WTC11 (cell line): ENCODE measurements at places on chromosomes 12 and 14. TPM values are rescaled to one million over a fixed set of nuclear protein-coding genes. Genes with fewer than 3 reads are reported as not detected.

Gene KLRG1
- 6.2 to 7.4 TPM (median 7.2 TPM) in 3 replicates for total RNA-seq

Gene OTUB2
- 3.5 to 4.5 TPM (median 3.9 TPM) in 3 replicates for total RNA-seq

Gene TSHR
- 0.16 TPM in 1 of 3 replicates, not detected in the others for total RNA-seq

Gene LTA4H
- total RNA-seq: 134 to 172 TPM (median 162 TPM) in 3 replicates

- no peak for DNase-seq
These were observed 258.6 kb downstream of the MSRB3 start for GRCh38 chr12:65536876-65537681.

DNA sequence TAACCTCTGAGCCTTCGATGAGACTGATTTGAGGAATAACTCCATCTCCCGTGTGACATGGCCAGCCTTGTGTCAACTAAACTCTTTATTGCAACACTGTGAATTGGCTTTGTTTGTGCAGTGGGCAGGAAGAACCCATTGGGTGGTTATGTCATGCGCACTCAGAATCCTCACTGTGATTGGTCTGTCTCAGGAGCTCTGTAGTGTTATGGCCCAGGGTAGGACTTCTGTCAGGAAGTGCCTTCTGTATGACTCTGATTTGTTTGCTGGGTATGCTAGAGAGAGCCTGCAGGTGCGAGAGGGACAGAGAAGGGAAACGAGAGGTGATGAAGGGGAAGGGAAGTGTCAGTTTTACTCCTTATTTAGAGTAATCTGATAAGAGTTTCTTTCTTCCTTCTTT is 71.5 kb upstream of the DCD start:
- no peak for DNase-seq

DNA sequence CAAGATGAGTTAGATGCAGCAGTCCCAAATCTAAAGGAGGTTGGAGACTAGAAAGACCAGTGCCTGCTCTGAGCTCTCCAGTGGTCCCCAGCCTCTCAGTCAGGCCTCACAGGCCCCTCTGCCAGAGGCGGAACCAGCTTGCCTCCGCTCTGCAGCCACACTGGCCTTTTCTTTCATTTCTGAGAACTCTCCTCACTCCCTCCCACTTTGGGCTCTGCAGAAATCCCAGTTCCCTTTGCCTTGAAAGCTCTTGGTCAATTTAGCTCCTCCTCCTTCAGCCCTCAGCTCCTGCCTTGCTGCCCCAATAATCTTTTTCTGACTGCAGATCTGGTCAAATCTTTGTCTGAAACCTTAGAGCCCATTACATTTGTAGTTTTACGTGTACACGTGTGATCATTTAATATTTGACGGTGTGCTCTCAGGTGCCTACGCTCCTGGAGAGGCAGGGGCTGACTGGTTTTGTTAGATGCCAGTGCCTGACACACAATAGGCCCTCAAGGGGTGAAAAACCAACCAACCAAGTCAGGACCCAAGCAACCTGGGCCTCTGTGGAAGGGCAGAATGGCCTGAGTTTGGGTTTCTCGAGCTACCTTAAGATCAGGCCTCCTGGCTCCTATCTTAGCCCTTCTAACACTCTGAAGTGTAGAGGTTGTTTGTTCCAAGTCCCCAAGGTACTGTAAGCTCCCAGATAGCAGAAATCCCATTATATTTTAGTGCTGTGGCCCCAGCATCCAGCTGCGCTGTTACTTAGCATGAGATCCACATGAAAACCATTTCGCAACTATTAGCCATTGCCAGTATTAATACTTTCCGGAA is 1.1 kb upstream of the NUDT4 start:
- peak; percentile 22 for DNase-seq

DNA sequence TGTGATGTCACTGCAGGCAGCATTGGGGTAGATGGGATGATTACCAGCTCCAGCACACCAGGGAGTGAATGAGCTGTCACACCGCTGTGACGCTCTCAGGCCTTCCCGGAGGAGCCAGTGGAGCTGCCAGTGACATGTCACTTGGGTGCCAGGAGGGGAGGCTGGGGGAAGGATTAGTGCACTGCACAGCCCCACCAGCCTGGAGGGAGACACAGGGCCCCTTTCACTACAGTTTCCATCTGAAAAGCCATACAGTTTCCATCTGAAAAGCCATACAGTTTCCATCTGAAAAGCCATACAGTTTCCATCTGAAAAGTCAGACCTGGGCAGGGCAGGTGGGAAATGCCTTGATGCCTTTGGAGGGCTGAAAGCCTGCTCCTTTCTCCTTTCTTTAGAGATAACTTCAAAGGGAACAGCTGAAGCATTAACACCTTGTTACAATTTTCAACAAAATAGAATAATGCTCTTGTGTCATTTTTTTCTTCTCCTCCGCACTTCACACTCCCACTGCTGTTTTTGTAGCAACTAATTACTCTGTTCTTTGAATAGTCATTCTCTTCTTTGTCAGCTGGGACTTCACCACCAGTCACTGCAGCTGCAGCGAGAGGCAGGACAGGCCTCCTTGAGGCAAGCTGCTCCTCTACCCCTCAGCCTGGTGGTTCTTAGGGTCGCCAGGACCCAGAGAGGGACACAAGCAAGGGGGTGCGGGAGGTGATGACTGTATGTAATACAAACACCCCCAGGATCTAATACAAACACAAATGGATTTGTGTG is 256.9 kb upstream of the RGS6 start:
- DNase-seq: peak; percentile 46

- DNase-seq: no peak
These were observed 28.2 kb downstream of the TTC7B start for GRCh38 chr14:90788031-90788430.

DNA sequence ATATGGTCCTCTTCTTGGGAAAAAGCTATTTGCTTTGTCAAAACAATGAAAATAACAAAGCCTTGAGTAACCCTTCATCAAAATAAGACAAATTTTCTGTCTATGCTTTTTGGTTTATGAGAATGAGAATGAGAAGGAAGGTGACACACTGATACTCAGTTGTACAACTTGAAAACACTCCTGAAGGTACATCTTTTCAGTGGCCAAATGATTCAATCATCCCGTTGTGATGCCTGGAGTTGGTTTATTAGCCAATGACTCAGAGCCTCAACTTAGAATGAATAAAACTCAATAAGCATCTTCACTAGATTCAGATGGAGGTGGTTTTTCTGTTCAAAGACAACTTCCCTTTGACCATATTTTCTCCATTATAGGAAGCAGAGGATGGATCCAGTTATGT is 7.8 kb upstream of the CALM1 start:
- no peak for DNase-seq

DNA sequence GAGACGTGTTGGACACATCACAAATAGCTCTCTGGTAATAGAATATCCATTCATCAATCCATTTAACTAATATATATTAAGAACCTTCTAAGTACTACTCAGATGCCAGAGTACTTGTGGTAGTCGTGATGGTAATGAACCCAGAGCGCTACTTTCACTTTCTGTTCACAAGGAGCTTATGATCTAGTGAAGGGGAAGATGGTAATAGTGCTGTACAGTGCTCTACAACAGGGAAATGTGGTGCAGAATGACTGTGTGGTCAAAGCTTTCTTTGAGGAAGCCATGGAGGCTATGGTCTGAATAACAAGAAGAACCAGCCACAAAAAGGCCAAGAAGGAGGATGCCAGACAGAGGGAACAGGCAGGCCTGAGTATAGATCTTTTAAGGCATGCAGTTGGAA is 212.0 kb downstream of the PTPRO start:
- DNase-seq: no peak

Gene PLEKHD1
- 0.85 to 1.0 TPM (median 0.87 TPM) in 3 replicates for total RNA-seq

GRCh38 chr14:23727566-23728335 is 91.6 kb downstream of the DHRS2 start:
- no peak for DNase-seq

Gene MMP14
- 81.6 to 94.4 TPM (median 83.9 TPM) in 3 replicates for total RNA-seq

- DNase-seq: peak; percentile 29
These were observed 9.7 kb upstream of the FOS start for GRCh38 chr14:75268633-75269550.

GRCh38 chr14:91693346-91693745 is 38.5 kb downstream of the CATSPERB start:
- DNase-seq: no peak

Gene SYNJ2BP
- 24.1 to 27.9 TPM (median 27.9 TPM) in 3 replicates for total RNA-seq

DNA sequence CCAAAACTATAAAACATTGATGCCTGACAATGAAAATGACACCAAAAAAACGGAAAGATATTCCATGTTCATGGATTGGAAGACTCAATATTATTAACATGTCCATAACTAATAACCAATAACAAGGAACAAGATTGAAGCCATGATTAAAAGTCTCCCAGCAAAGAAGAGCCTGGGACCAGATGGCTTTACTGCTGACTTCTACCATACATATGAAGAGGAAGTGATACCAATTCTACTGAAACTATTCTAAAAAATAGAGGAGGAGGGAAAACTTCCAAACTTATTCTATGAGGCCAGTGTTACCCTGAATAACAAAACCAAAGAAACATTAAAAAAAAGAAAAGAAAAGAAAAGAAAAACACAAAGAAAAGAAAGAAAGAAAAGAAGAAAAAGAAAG is 54.6 kb upstream of the ATF7IP start:
- no peak for DNase-seq

DNA sequence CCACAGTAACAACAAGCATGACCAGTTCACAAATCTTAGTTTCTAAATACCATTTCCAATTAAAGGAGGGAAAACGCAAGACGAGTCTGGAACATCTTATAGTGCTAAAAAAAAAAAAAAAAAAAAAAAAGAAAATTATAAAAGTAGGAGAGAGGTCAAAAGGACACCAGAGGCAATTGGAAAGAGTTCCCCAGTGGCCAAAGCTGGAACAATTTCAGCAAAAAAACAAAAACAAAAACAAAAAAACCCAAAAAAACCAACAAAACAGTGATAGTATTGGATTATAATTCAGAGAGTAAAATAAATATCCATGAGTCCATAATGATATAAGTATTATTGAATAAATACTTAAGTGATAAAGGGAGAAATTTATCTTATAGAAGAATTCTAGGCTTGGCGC is 10.3 kb upstream of the NAP1L1 start:
- no peak for DNase-seq

GRCh38 chr12:62640910-62641448 is 174.4 kb downstream of the MON2 start:
- no peak for DNase-seq

GRCh38 chr12:129459886-129460285 is 443.9 kb downstream of the TMEM132D start:
- DNase-seq: no peak

Gene SLC35F4
- total RNA-seq: not detected in 3 replicates

GRCh38 chr12:70853326-70853725 is 67.2 kb downstream of the PTPRR start:
- no peak for DNase-seq

GRCh38 chr12:121905746-121906145 is 12.6 kb upstream of the CFAP251 start:
- DNase-seq: no peak

- DNase-seq: no peak
These were observed 293.2 kb downstream of the TMEM132D start for GRCh38 chr12:129610601-129611120.

DNA sequence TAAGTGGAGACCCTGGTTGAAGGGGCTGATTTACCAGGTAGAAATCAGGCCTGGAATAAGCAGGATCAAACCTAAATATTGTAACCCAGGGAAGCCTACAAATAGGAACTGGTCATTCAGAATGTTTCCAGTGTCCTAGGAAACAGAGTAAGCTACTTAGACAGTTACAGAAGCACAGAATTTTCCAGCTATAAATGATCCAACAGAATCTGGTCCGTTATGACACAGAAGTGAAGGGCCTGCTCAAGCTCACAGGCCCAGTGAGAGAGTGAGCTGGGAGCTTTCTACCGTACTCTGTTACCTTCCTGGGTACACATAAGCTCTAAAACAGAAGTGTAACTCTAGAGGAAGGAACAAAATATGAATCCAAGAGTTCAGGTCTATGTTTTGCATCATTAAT is 119.1 kb downstream of the TTC7B start:
- no peak for DNase-seq

DNA sequence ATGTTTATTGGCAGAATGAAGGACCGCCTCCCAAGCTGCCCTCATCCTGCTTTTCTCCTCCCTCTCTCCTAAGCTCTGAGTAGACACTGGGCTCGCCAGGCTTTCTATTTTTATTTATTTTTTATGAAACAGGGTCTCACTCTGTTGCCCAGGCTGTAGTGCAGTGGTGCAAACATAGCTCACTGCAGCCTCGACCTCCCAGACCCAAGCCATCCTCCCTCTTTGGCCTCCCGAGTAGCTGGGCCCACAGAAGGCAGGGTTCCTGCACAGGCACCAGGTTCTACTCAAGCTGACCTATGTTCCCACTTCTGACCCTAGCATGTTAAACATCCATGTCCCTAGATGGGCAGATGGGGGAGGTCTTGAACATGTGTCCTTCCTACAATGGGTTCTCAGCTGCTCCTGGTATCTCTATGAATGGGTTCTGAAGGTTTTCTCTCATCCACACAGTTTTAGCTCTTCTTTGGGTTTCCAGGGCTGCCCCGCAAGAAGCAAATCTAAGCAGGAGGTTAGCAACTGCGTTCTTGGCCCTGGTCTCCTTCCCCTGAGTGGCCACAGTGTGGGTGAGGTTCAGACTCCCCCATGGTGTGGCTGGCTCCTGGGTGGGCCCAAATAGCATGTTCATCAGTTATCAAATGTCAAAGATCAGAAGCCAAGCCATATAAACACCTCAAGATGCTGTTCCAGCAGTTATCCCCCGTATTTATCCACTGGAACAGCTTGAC is 167.3 kb downstream of the ZFP36L1 start:
- no peak for DNase-seq

- no peak for DNase-seq
These were observed 87.9 kb upstream of the AVPR1A start for GRCh38 chr12:63238892-63239291.

Gene ULK1
- total RNA-seq: 55.5 to 67.8 TPM (median 62.5 TPM) in 3 replicates

Gene PIK3C2G
- not detected in 3 replicates for total RNA-seq

GRCh38 chr14:101950100-101950499 is 14.3 kb upstream of the DYNC1H1 start:
- DNase-seq: no peak

DNA sequence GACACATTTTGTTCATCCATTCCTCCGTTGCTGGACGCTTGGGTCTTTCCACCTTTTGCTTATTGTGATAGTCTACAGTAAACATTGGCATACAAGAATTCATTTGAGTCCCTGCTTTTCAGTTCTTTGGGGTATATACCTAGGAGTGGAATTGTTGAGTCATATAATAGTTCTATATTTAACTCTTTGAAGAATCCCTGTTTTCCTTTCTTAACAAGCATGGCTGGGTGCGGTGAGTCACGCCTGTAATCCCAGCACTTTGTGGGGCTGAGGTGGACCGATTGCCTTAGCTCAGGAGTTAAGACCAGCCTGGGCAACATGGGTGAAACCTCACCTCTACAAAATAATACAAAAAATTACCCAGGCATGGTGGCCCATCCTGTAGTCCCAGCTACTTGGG is 75.4 kb downstream of the CCDC92 start:
- no peak for DNase-seq
